ENCODE measurements at places on chromosomes 7 and 10.

DNA sequence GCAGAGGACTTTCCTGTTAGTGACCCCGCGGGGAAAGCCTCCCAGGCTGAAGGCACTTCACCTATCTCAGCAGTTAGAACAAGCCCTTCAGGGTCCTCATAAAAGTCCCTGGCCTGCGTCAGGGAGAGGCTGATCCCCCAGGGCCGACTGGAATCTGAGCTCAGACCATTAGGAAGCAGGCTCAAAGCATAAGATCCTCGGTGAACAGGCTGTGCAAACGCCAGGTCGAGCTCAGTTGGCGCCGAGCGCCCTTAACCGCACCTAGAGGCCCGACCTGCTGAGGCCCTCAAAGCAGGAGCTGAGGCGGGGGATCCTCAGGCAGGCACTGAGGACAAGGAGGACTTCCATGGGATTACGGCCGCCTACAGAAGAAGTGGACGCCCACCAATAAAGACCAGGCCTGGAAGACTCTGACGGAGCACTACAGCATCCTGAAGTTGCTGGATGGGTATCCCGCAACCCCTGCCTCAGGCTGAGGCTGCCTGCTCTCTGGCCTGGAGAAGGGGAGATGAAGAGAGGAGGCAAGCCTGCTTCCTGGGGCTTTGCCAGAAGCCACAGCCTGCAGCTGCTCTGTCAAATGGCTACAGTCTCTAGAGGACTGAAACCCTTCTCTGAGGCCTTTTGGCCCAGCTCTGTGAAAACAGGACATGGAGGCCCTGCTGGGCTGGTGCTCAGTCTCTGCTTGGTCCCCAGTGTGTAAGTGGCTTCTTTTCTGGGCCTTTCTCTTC, 29.9 kb downstream of the LIPJ start:
- no peak for DNase-seq

GRCh38 chr10:30594077-30594476, 35.5 kb downstream of the LYZL2 start:
- no peak for DNase-seq

DNA sequence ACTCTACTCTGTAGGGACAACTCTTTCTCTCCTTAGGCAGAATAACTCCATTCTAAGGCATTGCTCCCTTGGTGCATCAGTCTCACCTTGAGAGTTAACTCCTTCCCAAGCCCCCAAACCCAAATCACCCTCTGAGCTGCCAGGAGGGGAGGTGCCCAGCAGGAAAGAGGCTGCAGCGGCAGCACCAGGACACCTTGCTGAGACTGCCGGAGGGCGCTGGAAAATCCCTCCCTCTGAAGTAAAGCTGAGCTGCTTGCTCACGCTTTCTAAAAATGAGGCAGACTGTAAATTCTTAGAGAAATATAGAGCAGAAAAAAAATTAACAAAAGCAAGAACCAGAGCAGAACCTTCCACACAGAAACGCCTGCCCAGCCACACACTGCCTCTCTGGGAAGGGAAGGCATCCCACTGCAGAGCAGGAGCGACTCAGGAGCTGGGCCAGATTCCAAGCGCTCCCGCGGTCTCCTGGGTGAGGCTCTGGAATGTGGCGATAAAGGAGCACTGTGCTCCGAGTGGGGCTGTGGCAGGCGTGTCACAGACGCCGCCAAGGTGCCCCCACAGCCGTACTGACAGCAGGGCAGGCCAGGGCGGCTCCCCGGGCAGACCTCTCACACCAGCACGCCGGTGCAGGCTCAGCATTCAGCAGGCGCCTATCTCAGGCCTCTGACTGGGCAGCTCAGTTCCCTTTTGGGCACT, 202.1 kb downstream of the TNS3 start:
- no peak for DNase-seq

DNA sequence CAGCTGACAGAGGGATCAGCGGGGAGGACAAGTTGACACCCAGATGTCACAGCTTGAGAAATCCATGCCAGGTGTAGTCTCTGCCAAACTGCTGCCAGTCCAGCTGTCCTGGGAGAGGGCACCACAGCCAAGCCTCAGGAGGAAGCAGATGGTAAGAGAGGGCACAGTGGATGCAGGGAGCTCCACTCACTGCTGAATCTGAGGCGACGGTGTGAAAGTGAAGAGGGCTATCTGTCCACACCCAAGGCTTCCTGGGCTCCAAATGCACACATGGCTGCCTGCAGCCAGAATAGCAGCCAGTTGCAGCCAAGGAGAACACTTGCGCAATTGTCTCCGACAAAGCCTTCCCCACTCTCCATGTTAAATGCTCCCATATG, 502.4 kb downstream of the GRID1 start:
- DNase-seq = no peak

DNA sequence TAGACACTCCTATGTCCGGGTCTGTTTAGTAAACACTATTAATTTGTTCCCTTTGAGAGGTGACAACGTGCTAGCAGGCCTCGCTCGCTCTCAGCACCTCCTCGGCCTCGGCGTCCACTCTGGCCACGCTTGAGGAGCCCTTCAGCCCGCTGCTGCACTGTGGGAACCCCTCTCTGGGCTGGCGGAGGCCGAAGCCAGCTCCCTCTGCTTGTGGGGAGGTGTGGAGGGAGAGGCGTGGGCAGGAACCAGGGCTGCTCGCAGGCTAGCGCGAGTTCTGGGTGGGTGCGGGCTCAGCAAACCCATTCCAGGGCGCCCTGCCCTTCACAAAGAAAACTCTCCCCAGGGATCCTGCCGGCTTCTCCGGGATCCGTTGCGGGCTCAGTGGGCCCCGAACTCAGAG, 144.4 kb upstream of the CDCA7L start:
- DNase-seq = no peak

- no peak for DNase-seq
Measured at GRCh38 chr10:35224045-35224740, 97.5 kb downstream of the CREM start.

GRCh38 chr10:45607276-45607675, 65.3 kb downstream of the ZFAND4 start:
- DNase-seq = no peak

DNA sequence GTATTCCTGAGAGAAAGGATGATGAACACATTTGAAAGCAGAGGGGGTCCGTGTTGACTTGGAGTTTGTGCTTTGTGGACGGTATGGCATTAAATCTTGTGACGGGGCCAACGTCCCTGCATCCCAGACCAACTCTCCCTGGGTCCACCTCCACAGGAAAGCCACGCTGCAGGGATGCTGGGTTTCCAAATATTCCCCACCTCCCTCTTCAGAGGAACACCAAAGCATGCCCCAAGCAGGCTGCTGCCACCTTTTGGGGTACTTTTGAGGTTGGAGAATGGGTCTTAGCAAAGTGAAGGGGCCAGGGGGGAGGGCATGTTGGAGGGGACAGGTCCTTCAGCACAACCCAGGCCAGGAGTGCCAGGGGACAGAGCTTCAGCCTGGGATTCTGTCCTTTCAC, 504.4 kb downstream of the TCERG1L start:
- DNase-seq = no peak

- no peak for DNase-seq
Measured at GRCh38 chr7:75798770-75799169, 14.8 kb downstream of the CCL24 start.

DNA sequence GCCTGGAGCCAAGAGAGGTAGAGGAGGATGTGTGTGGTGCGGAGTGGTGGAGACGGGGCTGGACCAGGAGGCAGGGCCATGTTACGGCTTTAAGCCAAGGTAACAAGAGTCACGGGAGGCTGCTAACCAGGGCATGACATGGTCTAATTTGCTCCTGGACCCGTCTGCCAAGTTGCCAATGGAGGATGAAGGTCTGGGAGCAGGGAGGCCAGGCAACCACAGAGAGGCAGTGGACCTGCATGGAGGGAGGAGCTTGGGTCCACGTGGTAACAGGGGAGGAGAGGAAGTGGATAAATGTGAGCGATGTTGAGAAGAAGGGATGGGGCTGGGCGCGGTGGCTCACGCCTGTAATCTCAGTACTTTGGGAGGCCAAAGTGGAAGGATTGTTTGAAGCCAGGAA, 31.0 kb downstream of the SRRM3 start:
- no peak for DNase-seq

DNA sequence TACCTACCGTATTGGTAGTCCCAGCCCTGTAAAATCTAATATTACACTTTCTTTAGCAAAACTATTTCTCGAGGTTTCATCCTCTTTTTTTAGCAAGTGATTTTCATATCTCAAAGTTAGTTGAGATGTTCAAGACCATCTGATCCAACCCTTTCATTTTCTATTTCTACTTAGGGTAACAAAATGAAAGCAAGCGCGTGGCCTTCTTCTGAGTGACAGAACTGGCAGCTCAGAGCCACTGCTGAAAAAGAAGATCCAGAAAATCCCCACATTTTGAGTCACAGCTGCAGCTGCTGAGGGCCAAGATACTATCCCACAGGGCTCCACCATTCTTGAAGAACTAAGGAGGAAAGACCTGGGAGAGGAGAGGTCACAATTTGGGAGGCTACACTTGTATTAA, 24.8 kb upstream of the ZNF800 start:
- no peak for DNase-seq

GRCh38 chr10:101050208-101051069, 11.3 kb upstream of the KAZALD1 start:
- peak; percentile 18 for DNase-seq

GRCh38 chr10:78973901-78974616, 94.7 kb upstream of the ZMIZ1 start:
- DNase-seq = peak; percentile 92

- no peak for DNase-seq
Measured at GRCh38 chr7:151782598-151783448, 94.1 kb downstream of the PRKAG2 start.

DNA sequence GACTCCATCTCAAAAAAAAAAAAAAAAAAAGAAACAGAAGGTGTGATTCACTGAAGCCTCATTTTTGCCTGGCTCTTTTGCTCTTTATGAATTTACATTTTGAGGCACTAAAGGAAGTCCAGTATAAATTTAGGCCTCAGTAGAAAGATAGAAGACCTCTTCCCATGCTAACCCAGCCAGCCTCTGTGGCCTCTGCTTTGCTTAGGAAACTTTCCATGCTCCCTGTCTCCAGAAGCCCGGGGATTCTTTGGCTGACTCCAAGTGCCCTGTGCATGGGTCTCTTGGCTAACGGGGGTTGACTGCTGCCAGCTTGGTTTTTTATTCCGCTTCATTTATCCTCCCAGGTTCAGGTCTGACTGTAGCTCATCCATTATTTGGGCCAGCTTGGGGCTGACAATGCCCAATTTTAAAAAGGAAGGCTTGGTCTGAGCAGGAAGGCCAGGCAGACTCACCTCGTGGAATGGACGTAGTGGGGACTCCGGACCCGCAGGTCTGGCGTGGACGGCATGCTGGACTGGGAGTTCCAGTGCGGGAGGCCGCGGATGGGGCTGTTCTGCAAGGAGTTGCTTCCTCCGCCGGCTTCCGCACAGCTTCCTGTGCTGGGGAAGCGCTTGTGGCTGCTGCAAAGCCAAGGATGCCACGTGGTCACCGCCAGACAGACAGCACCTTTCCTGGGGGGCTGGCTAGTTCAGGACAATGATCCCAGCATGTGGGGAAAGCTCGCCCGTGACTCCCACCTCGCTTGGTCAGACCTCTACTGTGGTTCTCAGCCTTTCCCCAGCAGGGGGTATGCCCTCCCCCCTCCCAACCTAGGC, 72.3 kb downstream of the PRPF18 start:
- no peak for DNase-seq

GRCh38 chr10:82934429-82934828, 1059.4 kb downstream of the NRG3 start:
- no peak for DNase-seq

DNA sequence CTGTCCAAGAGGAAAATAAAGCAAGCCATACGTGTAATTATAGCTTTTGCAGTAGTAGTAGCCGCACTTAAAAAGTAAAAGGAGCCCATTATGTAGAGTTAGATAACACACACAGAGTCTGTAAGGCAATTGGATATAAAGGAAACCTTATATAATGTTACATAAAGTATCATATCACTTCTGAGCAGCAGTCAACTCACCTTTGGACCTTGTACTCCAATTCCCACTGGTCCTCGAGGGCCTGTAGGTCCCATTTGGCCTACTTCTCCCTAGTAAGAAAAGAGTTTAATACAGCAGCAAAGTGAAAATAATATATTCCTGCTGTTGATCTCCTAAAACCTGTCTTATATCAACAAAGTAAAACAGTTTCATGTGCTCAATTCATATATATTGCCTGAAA, 83.6 kb downstream of the COL28A1 start:
- no peak for DNase-seq

- DNase-seq = no peak
Measured at GRCh38 chr7:98805956-98806838, 63.6 kb downstream of the TMEM130 start.

- DNase-seq = no peak
Measured at GRCh38 chr7:41709621-41710020, 6.7 kb upstream of the INHBA start.

- DNase-seq = no peak
Measured at GRCh38 chr7:135075716-135076115, 72.2 kb upstream of the TMEM140 start.

GRCh38 chr10:94315975-94316464, 46.7 kb downstream of the NOC3L start:
- DNase-seq = no peak

DNA sequence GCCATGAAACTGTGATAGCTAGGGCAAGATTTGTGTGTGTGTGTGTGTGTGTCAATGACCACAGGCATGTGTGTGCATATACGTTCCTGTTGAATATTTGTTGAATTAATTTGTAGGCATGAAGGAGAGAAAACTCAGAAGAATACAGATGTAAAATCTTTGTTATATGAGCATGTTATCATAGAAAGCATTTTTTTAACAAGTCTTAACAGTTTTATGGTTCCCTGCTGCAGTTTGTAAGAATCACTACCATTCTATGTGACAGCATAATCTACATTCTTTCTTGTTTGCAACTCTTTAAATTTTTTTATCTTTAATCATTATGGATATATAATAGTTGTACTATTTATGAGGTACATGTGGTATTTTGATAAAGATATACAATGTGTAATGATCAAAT, 130.3 kb downstream of the CD36 start:
- no peak for DNase-seq

- DNase-seq = no peak
Measured at GRCh38 chr7:64431838-64432237, 118.1 kb downstream of the ZNF736 start.

- no peak for DNase-seq
Measured at GRCh38 chr10:77182803-77183202, 454.8 kb downstream of the KCNMA1 start.

DNA sequence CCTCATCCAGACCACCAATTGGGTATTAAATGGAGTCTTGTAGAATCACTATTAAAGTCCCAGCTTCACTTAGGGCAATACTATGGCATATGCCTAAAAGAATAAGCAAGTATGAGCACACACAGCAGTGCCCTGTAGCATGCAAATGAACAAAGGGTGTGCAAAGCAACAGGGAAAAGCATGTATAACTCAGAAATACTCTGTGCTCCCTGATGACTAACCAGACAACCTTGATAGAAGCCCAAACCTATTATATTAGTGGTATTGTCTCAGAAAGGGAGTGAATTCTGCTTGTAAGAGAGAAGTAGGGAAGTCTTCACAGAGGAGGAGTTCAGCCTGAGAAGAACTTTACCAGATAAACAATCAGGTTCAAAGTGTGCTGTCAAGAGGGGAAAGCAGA, 131.2 kb downstream of the DGKI start:
- no peak for DNase-seq

All from NCI-H2227 treated with DMSO at 0.1 percent for 48 hours (cell line).